Activated CD4-positive, alpha-beta memory T cell treated with anti-CD3 and anti-CD28 coated beads for 36 hours (primary cell): ENCODE measurements at places on chromosomes 1 and 21. TPM values are rescaled to one million over a fixed set of nuclear protein-coding genes. Genes with fewer than 3 reads are reported as not detected.

- no peak for DNase-seq
These were observed 311.0 kb downstream of the MRPL39 start for GRCh38 chr21:25296252-25296651.

- no peak for DNase-seq
These were observed 719.5 kb upstream of the TMPRSS15 start for GRCh38 chr21:19123053-19123452.

DNA sequence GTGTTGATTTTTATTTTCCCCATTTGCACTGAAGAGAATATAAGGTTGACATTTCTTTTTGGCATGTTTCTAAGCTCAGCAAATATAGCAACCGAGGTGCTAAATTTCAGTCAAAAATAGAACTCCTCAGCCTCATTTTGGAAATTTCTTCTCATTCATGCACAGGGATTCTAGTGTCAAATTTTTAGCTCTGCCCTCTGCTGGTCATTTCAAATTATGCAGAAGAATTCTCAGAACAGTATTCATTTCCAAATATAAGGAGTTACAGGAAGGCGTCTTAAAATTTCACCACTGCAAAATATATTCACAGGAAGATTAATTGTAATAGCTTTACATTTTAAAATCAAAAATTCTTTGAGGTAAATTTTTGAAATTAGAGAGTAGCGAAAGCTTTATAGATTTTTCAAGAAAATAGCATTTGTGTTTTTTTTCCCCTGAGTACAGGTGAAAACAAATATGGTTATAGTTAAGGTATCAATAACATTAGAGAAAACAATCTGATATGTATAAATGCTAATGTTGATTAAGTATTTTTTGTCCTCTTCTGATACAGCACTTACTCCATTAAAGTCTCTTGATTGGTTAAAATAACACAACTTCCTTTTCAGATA, 57.9 kb downstream of the FMN2 start:
- no peak for DNase-seq

GRCh38 chr1:39969531-39970270, 14.8 kb downstream of the MFSD2A start:
- no peak for DNase-seq

DNA sequence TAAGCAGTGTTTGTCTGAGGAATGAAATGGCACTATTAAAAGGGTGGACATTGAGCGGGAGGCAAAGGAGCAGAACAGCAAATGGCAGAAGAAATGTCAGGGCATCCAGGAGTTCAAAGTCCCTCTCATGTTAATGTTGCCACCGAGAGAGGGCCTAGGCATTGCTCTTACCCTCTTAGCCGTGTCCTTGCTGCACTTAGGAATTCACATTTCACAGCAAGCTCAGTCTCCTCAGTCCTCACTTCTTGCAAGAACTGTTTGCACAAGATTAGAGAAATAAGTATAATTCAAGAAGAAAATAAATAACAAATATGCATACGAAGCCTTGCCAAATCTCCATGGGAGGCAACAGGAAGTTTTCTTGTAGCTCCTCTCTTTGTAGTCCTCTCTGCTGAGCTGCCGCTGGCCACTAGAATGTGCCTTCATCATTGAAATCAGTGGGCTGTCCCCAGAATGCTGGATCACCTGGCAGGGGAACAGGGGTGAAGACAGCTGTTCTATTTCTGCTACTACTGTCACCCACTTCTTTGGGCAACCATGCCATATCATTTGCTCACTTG, 205.8 kb downstream of the ZNF326 start:
- no peak for DNase-seq

DNA sequence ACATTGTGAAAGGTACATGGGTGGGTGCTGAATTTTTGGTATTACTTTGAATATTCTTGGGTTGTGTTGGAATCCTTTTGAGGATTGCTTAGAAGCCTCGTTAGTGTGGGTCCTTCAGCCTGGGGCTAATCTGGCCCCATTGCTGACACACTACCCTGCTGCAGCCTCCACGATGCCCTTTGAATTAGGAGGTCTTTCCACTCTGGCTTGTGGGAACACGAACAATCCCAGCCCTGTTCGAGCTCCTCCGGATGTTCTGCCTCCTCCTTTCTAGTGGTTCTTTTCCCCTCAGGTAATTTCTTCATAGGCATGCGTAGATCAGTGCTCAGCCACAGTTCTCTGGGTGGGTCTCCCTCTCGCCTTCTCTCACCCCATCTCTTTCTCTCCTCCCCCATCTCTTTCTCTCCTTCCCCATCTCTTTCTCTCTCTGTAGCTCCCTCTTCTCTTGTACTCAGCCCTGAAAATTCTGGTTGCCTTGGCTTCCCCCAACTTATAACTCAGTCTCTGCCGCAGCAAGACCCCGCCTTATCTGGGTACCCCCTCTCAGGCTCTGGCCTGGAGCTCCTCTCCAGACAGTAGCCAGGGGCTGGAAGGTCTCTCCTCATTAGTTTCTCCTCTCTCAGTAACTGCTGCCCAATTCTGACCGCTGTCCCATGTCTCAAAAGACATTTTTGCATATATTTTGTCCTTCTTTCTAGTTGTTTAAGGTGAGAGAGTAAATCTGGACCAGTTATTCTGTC, 46.0 kb upstream of the SLC19A1 start:
- peak; percentile 6 for DNase-seq

DNA sequence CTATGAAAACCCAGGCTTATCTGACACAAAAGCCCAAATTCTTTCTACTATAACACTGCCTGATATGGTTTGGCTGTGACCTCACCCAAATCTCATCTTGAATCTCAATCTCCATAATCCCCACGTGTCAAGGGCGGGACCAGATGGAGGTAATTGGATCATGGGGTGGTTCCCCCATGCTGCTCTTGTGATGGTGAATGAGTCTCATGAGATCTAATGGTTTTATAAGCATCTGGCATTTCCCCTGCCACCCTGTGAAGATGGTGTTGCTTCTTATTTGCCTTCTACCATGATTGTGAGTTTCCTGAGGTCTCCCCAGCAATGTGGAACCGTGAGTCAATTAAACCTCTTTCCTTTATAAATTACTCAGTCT, 123.3 kb upstream of the USP24 start:
- DNase-seq, result peak; percentile 36

GRCh38 chr1:82836973-82837680, 1036.4 kb downstream of the ADGRL2 start:
- no peak for DNase-seq

GRCh38 chr1:159465191-159465603, 25.7 kb downstream of the OR10J1 start:
- DNase-seq, result no peak

- no peak for DNase-seq
These were observed 335.3 kb upstream of the KAZN start for GRCh38 chr1:14263225-14263624.

- no peak for DNase-seq
These were observed 174.7 kb downstream of the LBR start for GRCh38 chr1:225253173-225253572.

DNA sequence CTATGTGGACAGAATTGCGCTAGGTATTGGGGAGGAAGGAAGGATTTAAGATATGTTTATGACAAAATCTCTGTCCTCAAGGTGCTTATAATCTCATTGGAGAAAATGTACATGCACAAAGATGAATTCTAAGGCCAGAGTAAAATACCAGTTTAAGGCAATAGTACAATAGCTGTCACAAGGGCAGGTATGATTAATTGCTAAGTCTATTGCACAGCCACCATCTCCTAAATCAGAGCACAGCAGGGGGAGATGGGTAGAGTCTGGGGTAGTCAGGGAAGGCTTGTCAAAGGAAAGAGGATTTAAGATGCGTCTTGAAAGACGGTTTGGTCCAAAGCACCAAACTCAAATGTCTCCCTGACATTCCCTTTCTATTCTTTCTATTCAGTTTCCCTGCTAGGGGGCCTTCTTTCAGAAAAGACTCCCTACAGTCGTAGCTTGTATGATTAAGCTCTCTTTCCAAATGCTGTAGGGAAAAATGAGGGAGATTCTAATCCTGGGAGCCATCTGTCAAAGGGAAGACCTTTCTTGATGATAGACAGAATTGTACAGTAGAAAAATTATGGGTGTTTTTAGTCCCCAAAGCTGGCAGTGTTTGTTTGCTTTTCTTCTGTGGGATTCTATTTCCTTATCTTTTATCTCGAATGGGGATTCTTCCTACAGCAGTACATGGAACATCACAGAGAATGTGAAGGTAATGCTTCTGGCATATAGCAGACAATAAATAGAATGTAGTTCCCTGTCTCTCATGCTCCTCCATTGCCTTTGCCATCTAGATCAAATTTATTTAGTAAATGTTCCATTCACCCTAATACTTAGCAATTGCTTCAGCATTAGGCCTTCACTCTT, 107.6 kb upstream of the NFIA start:
- no peak for DNase-seq

DNA sequence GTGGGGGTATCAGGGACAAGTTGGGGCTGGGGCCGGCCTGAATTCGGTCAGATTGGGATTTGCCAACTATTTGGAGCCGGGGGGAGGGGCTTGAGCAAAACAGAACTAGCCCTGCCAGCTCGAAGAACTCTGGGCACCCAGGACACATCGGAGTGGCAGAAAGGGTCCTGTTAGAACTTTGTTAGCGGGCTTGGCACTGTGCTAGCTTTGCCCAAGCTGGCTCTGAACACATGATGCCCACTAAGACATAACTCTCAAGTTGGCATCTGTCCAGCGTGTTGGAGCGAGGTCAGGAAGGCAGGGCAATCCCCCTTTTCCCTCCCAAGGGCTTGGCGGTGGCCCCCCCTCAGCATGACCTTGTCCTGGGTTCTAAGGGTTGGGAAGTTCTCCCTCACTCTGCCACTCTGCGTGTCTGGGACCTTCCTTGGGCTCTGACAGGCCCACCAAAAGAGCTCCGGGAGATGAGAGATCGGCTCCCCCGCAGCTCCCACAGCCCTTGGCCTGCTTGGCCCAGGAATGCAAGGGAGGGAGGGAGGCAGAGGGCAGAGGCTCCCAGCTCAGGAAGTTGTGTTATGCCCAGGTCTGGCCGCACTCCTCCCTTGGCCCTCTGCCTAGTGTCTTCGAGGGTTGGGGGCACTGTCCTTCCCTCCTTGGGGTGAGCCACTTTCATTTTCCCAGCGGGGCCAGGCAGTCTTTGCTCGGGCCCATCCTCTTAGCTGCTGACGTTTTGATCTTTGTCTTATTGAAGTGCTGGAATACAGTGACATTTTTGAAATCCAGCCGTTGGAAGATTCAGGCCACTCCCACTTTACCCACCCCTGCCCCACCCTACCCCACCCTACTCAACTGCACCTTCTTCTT, 1.2 kb downstream of the LMNA start:
- no peak for DNase-seq

- DNase-seq, result no peak
These were observed 321.7 kb downstream of the HHAT start for GRCh38 chr1:210650403-210650802.

- DNase-seq, result no peak
These were observed 388.7 kb downstream of the PTPRU start for GRCh38 chr1:29625084-29625420.

DNA sequence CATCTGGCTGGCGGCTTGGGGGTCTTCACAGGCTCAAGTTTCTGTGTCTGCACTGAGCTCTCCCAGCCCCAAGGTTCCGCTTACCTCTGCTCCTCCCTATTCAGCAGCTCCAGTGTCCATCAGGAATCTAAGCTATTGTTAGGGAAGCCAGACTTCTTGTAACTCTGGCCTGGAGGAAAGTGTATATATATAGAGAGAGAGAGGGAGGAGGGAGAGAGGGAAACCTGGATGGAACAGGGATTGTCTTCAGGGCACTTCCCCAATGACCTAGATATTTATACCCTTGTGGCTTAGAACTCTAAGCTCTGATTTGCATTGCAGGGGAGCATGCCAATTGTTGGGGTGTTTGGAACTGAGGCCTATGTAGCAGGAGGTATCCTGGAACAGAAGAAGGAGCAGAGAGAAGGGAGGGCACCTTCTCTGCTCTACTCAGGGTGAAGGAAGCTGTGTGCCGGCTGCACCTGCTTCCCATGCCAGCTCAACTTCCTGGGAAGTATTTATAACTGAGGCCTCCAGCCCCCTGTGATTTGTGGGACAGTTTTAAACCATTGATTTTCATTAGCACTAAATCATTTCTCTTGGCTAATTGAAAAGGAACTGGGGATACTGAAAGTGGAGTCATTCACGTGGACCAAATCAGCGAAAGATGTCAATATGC, 70.9 kb downstream of the NAV1 start:
- no peak for DNase-seq

DNA sequence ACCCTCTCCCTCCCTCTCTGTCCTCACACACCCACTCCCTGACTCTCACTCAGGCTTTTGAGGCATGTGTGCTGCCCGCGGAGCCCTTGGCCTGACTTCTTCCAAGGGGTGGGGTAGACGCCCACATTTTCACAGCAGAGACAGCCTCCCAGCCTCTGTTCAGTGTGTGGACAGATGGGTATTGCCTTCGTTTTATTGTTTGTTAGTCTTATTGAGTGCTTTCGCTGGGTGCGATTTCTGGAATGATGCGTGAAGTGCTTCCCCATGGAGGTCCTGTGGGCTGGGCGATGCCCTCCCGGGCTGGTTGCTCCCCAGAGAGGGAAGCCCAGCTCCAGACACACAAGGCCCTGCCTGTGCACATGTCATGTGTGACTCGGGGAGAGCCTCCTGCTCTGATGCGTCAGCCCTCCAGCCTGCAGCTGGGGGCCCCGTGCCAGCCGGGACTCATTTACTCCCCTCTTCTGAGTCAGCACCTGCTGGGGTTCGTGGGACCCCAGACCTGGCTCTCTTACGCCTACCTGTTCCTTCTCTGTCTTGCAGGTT, 14.7 kb downstream of the PDXK start:
- peak; percentile 61 for DNase-seq

DNA sequence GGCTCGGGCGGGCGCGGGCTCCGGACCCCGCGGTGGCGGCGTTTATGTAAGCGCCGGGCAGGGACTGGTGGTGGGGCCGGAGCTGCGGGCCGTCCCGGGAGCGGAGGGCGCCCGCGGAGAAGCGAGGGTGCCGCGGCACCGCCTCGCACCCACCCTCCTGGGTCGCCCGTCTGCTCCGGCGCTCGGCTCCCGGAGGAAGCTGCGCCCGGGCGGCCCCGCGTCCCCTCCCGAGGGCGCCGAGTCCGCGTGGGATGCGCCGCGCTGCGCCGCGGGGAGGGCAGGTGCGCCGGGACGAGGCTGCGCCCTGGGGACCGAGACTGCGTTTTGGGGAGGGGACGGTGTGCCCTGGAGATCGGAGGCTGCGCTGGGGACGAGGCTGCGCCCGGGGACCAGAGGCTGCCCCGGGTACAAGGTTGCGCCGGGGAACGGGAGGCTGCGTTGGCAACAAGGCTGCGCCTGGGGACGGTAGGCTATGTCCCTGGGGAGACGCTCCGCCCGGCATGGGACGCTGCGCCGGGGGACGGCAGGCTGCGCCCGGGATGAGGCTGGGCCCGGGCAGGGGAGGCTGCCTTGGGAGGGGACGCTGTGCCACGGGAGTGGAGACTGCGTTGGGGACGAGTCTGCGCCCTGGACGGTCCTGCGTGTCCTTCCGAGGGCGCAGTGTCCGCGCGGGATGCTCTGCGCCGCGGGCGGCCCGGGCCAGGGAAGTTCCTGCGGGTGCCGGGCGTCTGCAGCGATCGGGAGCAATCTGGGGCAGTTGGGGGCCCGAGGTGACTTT, 627 bp downstream of the ADARB1 start:
- peak; percentile 46 for DNase-seq

GRCh38 chr1:101847626-101848025, 149.1 kb downstream of the OLFM3 start:
- no peak for DNase-seq

GRCh38 chr1:77732090-77732489, 27.6 kb downstream of the USP33 start:
- DNase-seq, result no peak

TNN gene
- total RNA-seq, result 0.05 TPM

CD52 gene
- total RNA-seq, result 261 TPM

KCNJ9 gene
- total RNA-seq, result not detected

TBX19 gene
- total RNA-seq, result 2.2 TPM

MAP3K7CL gene
- total RNA-seq, result 4.8 TPM
